ENCODE measurements at places on chromosomes 5 and 9.

- DNase-seq: no peak
These were observed 841 bp downstream of the ACSL6 start for GRCh38 chr5:132010645-132010988.

GRCh38 chr5:120866997-120867396 is 402.9 kb downstream of the PRR16 start:
- no peak for DNase-seq

- no peak for DNase-seq
These were observed 102.5 kb upstream of the IFNK start for GRCh38 chr9:27421577-27421976.

DNA sequence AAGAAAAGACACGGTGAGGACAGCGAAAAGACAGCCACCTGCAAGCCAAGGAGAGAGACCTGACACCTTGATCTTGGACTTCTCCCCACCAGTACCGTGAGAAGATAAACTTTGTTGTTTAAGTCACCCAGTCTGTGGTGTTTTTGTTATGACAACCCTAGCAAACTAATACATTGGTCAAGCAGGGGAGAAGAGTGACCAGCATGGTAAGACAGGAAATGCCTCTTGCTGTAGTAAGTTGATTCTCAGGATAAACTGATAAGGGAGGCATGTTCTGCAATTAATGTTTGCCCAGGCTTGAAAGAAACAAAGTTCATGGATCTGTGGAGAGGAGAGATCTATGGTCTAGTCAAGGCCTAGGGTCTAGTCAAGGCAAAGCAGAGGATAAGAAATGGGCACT is 801.2 kb downstream of the MAT2B start:
- DNase-seq: no peak

GRCh38 chr9:126049088-126049487 is 277.5 kb upstream of the MVB12B start:
- no peak for DNase-seq

- no peak for DNase-seq
These were observed 319.1 kb upstream of the IRX4 start for GRCh38 chr5:2201832-2202231.

DNA sequence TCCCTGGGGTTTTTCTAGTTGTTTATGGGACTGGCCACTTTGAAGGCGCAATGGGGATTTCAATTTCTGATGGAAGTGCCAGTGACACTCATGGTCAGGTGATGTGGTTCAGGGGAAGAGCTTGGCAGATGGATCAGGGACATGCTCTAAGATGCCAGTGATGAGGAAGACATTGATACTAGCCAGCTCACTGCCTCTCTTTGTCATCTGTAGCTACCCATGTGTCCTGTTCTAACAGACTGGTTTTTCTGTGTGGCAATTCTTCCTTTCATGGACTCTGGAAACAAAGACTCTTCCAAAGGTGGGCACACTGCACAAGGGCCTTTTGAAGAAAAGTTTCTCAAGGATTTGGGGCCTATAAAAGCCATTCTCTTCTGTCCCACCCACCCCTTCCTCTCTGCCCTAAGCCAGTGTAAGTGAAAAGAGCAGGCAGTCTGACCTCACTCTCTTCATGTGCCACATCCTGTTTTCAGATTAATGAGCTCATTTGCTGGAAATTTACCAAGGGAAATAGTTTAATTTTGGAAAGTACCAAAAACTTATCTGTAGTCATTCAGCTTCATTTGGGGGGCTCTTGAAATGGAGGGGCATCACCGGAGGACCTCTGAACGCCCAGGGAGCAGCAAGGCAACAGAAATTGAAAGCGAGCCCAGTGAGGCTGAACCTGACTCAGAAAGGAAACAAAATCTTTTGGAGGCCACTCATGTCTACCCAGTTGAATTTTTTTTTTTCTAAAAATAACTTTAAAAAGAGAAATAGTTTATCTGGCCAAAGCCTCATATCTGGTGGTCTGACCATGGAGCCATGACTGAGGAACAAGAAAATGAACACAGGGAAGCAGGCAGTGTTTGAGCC is 4.9 kb upstream of the TRAF1 start:
- no peak for DNase-seq

DNA sequence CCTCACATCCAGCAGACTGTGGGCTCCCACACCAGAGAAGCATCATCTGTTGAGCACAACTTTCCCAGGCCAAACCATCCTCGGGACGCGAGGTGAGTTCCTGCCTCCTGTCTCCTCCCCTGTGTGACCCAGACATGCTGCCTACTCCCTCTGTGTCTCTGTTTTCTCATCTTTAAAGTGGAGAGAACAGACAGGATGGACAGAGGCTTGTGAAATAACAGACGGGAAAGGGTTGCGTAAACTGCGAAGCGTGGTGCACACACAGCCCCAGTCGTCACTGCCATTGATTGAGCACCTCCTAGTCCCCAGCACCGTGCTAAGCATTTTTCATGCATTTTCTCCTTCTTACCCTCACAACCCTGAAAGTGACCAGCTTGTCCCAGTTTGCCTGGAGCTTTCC is 52.1 kb upstream of the LMX1B start:
- DNase-seq: no peak

DNA sequence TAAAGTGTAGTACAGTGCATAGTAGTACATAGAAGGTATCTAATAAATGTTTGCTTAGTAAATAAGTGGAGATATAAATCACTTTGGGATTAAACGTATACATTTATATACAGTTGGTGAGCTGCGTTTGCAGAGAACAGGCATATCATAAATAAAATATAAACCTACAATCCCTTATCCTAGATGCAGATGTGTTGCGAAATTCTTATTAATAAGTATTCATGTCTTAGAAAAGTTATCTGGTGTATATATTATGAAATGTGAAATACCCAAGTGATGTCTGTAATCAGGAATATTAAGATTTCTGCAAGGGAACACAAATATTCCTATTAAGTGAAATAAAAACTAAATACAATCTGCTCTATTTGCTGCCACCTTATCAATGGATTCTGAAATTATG is 8.8 kb downstream of the CCNH start:
- DNase-seq: no peak
